ENCODE measurements at places on chromosomes 4 and X. TPM values are rescaled to one million over a fixed set of nuclear protein-coding genes. Genes with fewer than 3 reads are reported as not detected.

SULT1E1 gene
- not detected for total RNA-seq

ANKRD37 gene
- 40.1 TPM for total RNA-seq

PGRMC1 gene
- 105 TPM for total RNA-seq

NDST3 gene
- not detected for total RNA-seq

GRCh38 chr4:30600246-30601017, 119.7 kb upstream of the PCDH7 start:
- no peak overlapping the region for H3K4me3 ChIP-seq
- no peaks in the 10 kb centered on the region for H3K36me3 ChIP-seq
- H3K27me3 ChIP-seq, result no peaks in the 10 kb centered on the region
- H3K4me1 ChIP-seq, result no peaks in the 10 kb centered on the region
- H3K27ac ChIP-seq, result no peak overlapping the region

GRCh38 chrX:107842715-107843400, 17.2 kb downstream of the MID2 start:
- no peaks in the 10 kb centered on the region for H3K4me1 ChIP-seq
- H3K36me3 ChIP-seq, result peaks cover 3% of the 10 kb centered on the region
- no peak for DNase-seq
- H3K27me3 ChIP-seq, result no peaks in the 10 kb centered on the region
- no peak overlapping the region for H3K27ac ChIP-seq

- no peaks in the 10 kb centered on the region for H3K36me3 ChIP-seq
- no peak for DNase-seq
- H3K27me3 ChIP-seq, result no peaks in the 10 kb centered on the region
- H3K4me1 ChIP-seq, result no peaks in the 10 kb centered on the region
Measured at GRCh38 chr4:90159193-90159592, 32.0 kb downstream of the CCSER1 start.

DNA sequence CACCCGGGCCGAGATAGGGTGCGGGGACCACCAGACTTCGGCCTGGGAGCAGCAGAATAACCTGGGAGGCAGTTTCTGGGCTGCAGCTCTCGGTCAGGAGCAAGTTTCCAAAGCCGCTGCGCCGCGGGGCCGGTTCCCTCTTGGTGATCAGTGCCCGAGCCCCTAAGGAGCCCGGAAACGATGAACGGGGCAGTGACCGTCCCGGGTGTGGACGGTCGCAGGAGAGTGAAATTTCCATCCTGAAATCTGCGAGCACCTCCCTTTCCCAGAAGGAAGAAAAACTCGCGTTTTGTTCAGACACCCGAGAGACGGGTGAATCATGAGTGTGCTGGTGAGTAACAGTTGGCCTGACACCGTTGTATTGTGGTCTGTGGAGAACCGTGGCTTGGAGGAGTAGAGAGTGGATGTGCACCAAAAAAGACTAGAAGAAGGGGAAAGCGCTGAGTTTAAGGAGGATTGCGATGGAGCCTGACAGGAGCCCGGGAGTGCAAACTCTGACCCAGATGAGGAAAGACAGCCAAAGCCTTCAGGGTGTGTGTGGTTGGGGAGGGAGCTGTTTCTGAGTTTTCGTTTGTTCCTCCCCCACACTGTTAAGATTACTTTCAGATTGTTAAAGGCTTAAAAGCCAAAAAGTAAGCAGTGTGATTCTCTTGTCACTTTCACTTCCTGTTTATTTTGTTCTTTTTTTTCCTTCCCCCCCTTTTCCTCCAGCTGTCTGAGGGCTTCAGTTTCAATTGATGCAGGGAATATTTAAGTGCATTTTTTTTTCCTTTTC, 828 bp downstream of the MCUB start:
- H3K27me3 ChIP-seq, result no peaks in the 10 kb centered on the region
- H3K4me1 ChIP-seq, result peaks cover 14% of the 10 kb centered on the region
- H3K27ac ChIP-seq, result peak overlapping the region; percentile 86
- no peak for DNase-seq

DNA sequence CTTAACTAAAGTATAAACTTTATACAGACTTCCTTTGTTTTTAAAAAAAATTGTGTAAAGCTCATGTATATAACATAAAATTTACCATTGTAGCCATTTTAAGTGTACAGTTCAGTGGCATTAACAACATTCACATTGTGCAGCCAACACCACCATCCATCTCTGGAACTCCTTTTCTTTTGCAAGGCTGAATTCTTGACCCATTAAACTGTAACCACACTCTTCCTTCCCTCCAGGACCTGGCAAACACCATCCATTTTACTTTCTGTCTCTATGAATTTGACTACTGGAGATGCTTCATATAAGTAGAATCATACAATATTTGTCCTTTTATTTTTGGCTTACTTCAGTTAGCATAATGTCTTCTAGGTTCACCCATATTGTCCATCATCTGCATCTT, 104.7 kb downstream of the RASL11B start:
- H3K4me3 ChIP-seq, result no peak overlapping the region
- H3K4me1 ChIP-seq, result no peaks in the 10 kb centered on the region
- no peaks in the 10 kb centered on the region for H3K27me3 ChIP-seq
- no peak for DNase-seq

DNA sequence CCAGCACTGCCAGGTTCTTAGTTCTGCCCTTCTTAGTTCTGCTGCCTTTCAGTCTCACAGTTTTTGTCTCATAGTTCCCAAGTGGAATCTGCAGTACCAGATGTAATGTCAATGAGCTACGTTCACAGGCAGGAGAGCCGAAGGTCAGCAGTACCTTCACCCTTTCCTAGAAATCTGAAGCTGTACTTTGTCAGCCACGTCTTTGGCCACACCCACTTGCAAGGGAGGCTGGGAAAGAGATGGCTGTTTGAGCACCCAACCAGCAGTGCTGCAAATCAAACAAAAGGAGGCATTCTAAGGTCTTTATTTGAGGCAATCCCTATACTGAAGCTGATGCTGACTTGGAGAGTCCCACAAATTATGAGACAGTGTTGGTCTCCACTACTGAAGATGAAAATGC, 199.1 kb upstream of the NPY2R start:
- no peak overlapping the region for H3K4me3 ChIP-seq
- H3K4me1 ChIP-seq, result no peaks in the 10 kb centered on the region
- no peaks in the 10 kb centered on the region for H3K36me3 ChIP-seq
- H3K27me3 ChIP-seq, result no peaks in the 10 kb centered on the region
- no peak for DNase-seq
- no peak overlapping the region for H3K27ac ChIP-seq

- H3K27me3 ChIP-seq, result no peaks in the 10 kb centered on the region
- H3K4me3 ChIP-seq, result no peak overlapping the region
- H3K27ac ChIP-seq, result no peak overlapping the region
- no peak for DNase-seq
Measured at GRCh38 chr4:67333664-67334063, 211.6 kb downstream of the CENPC start.
